ENCODE measurements at places on chromosomes 5 and 9.
A peak's percentile ranks its signal among the peaks of the same experiment; 100 is the strongest.

- peak overlapping the region; percentile 48 for H3K4me3 ChIP-seq
- H3K27ac ChIP-seq: no peak overlapping the region
- DNase-seq: no peak
- no peaks in the 10 kb centered on the region for H3K36me3 ChIP-seq
These were observed 61.3 kb downstream of the BOD1 start for GRCh38 chr5:173554989-173555705.

DNA sequence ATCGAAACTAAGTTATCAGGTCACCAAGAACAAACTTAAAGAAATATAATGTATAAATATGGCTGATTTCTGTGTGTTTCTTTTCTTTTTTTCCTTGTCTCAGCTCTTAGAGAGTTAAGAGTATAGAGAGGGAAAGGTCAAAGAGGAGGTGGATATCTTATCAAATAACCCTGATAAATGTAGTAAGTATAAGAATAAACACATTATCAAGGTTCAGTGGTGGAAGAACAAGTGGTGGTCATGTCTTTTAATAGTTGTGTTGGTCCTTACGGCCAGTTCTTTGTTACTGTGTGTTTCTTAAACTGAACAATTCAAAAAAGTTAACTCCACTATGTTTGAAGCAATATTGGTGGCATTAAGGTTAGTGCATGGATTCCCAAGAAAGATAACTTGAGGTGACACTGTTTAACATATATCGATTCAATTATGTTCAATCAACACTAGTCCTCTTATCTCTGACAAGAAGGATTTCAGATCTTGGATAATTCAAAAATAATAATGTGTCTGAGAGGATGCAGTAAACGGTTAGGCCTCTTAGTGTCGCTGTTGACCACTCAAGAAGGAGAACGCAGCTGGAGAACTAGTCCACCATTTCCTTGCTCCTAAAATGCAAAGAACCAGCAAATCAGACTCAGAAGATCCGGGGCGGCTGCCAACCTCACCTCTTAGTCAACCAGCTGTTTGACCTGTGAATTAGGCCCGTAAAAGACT is at the start of gene PCDHGA3:
Gene PCDHGA3 (plus strand): TSS at position 588 of the 711 bp plus-strand sequence. CDS start 205 bp downstream, outside the sequence.
- DNase-seq: no peak
- H3K4me1 ChIP-seq: no peaks in the 10 kb centered on the region
- no peaks in the 10 kb centered on the region for H3K27me3 ChIP-seq
- H3K36me3 ChIP-seq: no peaks in the 10 kb centered on the region

GRCh38 chr5:36060420-36060887 is 6.2 kb downstream of the UGT3A2 start:
- no peak overlapping the region for H3K27ac ChIP-seq
- no peaks in the 10 kb centered on the region for H3K27me3 ChIP-seq
- H3K36me3 ChIP-seq: no peaks in the 10 kb centered on the region
- no peak for DNase-seq
- H3K4me3 ChIP-seq: no peak overlapping the region

GRCh38 chr5:130976493-130976892 is 188.6 kb downstream of the HINT1 start:
- no peak for DNase-seq
- H3K36me3 ChIP-seq: no peaks in the 10 kb centered on the region
- no peak overlapping the region for H3K27ac ChIP-seq
- no peak overlapping the region for H3K4me3 ChIP-seq
- H3K27me3 ChIP-seq: no peaks in the 10 kb centered on the region

- no peak overlapping the region for H3K27ac ChIP-seq
- H3K4me3 ChIP-seq: no peak overlapping the region
These were observed 356.5 kb downstream of the CDH9 start for GRCh38 chr5:26681861-26682260.

GRCh38 chr5:32027717-32028458 is 146.2 kb downstream of the GOLPH3 start:
- H3K4me3 ChIP-seq: no peak overlapping the region
- no peaks in the 10 kb centered on the region for H3K27me3 ChIP-seq
- H3K4me1 ChIP-seq: peaks cover 9% of the 10 kb centered on the region
- no peak for DNase-seq

DNA sequence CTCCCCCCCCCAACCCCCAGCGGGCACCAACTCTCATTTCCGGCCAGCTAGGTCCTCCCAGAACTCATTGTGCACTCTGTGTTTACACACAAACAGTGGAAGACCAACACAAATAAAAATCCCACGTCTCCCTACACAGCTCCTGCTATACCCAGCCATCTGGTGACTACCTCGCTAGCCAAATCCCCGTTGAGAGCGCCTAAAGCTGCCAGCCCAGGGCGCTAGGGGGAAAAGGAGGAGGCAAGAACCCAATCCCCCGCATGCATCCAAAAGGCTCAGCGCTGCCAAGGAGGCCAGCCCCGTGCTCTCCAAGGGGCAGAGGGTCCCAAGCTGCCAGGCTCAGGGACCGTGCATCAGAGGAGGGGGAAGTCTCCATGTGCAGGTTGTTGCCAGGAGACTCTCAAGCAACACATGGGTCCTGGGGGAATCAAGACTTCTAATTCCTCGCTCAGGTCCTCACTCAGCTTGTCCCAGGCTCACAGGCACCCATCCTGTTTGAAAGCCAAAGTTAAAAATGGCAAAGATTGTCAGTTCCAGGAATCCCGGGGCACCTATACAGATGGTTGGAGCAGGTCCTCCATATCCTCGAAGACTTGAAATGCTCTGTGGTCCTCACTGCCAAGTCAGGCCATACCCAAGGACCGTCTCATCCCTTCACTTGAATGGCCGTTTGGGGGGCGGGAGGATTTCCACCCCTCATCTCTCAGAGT is 2.7 kb downstream of the ASTN2 start:
- peaks cover 28% of the 10 kb centered on the region for H3K4me1 ChIP-seq
- peaks cover 5% of the 10 kb centered on the region for H3K27me3 ChIP-seq
- H3K27ac ChIP-seq: no peak overlapping the region

GRCh38 chr9:86079865-86080469 is 19.4 kb downstream of the GOLM1 start:
- H3K27ac ChIP-seq: no peak overlapping the region
- H3K36me3 ChIP-seq: peaks cover 8% of the 10 kb centered on the region

- H3K36me3 ChIP-seq: no peaks in the 10 kb centered on the region
- H3K4me1 ChIP-seq: peaks cover 24% of the 10 kb centered on the region
- H3K27ac ChIP-seq: no peak overlapping the region
- H3K4me3 ChIP-seq: no peak overlapping the region
These were observed 47.9 kb downstream of the COL5A1 start for GRCh38 chr9:134689321-134690181.

GRCh38 chr9:34986540-34987047 is 3.0 kb upstream of the DNAJB5 start:
- no peak overlapping the region for H3K27ac ChIP-seq
- H3K36me3 ChIP-seq: no peaks in the 10 kb centered on the region
- no peak overlapping the region for H3K4me3 ChIP-seq
- H3K4me1 ChIP-seq: peaks cover 23% of the 10 kb centered on the region
- no peaks in the 10 kb centered on the region for H3K27me3 ChIP-seq

GRCh38 chr9:135888766-135889394 is 18.5 kb downstream of the CAMSAP1 start:
- H3K4me1 ChIP-seq: peaks cover 52% of the 10 kb centered on the region
- H3K27me3 ChIP-seq: no peaks in the 10 kb centered on the region
- peak overlapping the region; percentile 67 for H3K27ac ChIP-seq
- H3K36me3 ChIP-seq: no peaks in the 10 kb centered on the region
- DNase-seq: no peak
- H3K4me3 ChIP-seq: no peak overlapping the region

DNA sequence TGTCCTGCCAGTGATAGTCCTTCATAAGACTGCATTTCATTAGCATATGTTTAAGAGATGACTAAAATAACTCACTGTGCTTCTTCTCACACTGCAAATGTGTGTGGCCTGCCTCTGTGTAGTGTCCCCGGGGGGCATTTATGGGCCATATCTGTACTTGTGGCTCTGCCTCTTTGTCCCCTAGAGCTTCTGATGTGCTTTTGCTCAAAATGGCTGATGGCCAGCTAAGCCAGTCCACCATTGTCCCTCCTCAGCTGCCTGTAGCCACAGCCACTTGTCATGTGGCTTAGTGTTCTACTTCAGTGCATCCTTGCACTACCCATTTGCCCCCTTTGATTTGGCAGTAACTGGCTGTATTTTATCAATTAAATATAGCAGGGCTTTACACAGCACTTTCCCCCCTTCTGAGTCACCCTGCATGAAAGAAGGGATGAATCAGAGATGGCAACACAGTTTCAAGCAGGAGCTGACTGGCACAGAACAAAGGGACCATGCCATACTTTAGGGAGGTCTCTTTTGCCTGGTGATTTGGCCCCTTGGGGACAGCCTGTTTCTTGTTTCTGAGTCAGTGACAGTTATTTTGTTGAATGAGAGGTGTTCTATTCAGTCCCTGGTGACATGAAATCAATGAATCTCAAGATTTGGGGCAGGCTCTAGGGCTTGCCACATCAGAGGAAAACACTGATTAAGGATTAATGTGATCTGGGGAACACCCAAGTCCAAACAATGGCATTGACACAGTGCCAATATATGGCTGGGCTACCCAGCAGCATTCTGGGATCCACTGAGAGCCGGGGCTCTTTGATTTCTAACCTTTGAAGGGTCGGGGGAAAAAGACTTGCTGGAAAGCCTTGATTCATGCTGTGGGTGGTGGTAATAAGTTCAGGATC is 245.5 kb downstream of the SMARCA2 start:
- H3K4me3 ChIP-seq: no peak overlapping the region
- H3K27ac ChIP-seq: no peak overlapping the region
- H3K27me3 ChIP-seq: no peaks in the 10 kb centered on the region

GRCh38 chr9:115649991-115650472 is 503.6 kb upstream of the PAPPA start:
- no peaks in the 10 kb centered on the region for H3K4me1 ChIP-seq
- H3K27me3 ChIP-seq: no peaks in the 10 kb centered on the region
- peak overlapping the region; percentile 84 for H3K27ac ChIP-seq
- no peak for DNase-seq

DNA sequence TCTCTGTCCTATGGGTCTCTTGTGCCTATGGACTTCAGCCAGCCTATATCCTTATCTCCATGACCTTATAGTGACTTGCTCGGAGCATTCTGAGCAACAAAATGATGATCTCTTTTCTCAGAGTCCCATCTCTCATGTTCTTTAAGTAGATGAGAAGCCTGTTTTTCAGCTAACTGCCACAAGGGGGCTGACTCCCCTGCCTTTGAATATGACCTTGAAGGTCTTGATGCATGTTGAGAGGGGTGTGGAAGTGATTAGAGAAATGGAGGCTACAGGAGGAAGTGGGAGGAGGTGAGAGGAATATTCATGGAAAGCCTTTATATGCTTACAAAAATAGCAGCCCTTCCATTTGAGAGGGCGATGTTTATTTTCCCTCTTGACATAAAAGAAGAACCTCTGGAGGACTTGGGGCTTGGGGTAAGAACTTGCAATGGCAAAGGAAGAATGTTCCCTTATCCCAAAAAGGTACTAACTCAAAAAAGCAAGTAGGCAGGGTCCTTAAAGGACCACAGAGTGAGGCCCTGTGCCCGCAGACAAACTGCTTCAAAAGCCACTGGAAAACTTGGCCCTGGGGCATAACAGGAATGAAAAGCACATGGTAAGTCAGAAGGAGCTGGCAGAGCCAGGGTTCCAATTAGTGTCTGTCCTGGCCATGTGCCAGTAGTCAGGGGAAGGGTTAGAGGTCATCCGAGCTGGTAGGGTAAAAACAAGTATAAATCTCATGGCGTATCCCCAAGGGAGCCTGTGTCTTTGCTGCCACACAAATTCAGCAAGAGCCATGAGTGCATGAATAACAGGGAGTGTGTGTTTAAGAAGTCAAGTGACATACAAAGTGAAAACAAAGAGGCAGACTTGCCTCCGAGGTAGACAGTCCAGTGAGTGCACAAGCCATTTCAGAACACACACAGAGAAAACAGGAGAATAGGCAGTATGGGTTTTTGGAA is 39.1 kb downstream of the FGD3 start:
- H3K4me1 ChIP-seq: peaks cover 24% of the 10 kb centered on the region
- H3K36me3 ChIP-seq: no peaks in the 10 kb centered on the region
- no peak for DNase-seq

GRCh38 chr5:143882520-143882919 is 70.6 kb downstream of the HMHB1 start:
- no peak overlapping the region for H3K27ac ChIP-seq
- H3K4me3 ChIP-seq: no peak overlapping the region
- no peaks in the 10 kb centered on the region for H3K36me3 ChIP-seq

DNA sequence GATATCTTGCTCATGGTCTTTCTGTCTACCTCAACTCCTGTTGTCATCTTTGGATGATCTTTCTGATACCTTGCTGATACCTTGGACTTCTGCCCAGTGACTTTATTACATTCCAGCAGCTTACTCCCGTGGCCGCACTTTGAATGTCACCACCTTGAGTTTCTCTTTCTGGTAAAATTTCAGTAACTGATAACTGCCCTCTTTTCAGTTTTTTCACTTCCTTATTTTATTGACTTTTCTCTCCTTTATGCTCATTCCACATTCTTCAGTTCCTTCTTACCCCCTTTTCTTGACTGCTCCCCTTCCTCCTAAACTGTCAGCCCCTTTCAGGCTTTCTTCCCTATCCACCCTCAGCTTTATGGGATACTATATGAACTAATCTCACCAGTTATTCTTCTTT is 7.0 kb upstream of the FBXO4 start:
- DNase-seq: no peak
- H3K27ac ChIP-seq: no peak overlapping the region
- peaks cover 79% of the 10 kb centered on the region for H3K36me3 ChIP-seq
- H3K4me1 ChIP-seq: no peaks in the 10 kb centered on the region
- H3K27me3 ChIP-seq: no peaks in the 10 kb centered on the region
- no peak overlapping the region for H3K4me3 ChIP-seq

DNA sequence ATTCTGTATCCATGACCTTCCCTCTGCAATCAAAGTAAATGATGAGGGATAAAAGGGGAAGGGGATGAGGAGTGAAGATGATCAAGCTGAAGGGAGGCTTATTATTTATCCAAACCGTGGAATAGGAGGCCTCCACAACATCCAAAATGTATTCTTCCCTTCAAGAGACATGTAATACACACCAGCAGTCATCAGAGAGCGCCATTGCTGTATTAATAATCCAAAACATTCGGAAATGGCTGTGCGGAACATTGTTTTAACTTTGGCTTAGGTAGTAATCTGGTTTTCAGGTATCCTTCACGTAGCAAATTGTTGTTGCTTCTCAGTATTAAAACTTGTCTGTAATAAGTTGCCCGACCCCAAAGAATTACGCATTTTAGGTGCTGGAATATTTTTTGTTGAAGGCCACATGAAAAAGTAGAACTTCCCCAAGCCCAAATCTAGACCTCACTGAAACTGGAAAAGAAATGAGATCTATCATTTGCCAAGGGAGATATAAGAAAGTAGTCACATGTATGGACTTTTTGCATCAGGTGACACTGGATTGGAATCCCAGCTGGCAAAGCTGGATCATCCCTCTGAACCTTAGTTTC is 2.6 kb upstream of the BOD1 start:
- no peak for DNase-seq
- H3K27me3 ChIP-seq: no peaks in the 10 kb centered on the region
- no peak overlapping the region for H3K4me3 ChIP-seq
- H3K27ac ChIP-seq: no peak overlapping the region
- peaks cover 15% of the 10 kb centered on the region for H3K4me1 ChIP-seq
- no peaks in the 10 kb centered on the region for H3K36me3 ChIP-seq

DNA sequence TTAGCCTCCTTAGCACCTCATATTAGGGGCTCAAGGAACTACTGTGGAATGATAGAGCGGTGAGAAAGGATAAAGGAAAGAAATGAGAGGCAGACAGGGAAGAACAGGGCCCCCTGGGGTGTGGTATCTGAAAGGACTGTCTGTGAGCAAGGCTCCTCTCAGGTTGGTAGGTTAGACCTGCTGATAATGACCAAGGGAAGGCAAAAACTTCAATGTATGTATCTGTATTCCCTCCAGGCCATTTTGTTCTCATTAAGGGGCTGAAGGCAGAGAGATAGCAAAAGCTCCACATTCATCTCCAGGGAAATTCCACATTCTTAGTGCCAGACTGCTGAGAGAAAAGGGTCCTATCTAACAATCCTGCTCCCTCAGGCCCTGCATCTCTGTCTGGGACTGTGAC is 28.6 kb downstream of the TRIM32 start:
- H3K4me1 ChIP-seq: no peaks in the 10 kb centered on the region
- H3K27ac ChIP-seq: no peak overlapping the region
- H3K27me3 ChIP-seq: no peaks in the 10 kb centered on the region
- H3K4me3 ChIP-seq: no peak overlapping the region
- H3K36me3 ChIP-seq: no peaks in the 10 kb centered on the region

Measured in esophagus squamous epithelium (tissue), 5 donors.